ENCODE measurements at places on chromosomes 6 and 20. TPM values are rescaled to one million over a fixed set of nuclear protein-coding genes. Genes with fewer than 3 reads are reported as not detected.
A peak's percentile ranks its signal among the peaks of the same experiment; 100 is the strongest.

DNA sequence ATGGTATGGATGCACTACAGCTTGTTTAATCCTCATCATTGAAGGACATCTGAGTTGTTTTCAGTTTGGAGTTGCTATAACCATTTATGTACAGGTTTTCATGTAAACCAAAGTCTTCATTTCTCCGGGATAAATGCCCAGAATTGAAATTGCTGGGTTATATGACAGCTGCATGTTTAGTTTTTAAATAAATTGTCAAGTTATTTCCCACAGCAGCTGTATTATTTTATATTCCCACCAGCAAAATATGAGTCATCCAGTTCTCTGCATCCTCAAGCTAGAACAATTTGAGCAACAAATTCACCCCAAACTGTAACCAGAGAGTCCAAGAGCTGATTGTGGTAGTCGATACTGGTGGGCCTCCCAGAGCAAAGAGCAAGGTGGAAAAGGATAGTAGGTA lies 161.0 kb upstream of the PRND start:
- no peak for DNase-seq
- no peak overlapping the region for H3K27ac ChIP-seq
- no peak overlapping the region for H3K4me3 ChIP-seq
- no peaks in the 10 kb centered on the region for H3K4me1 ChIP-seq

DNA sequence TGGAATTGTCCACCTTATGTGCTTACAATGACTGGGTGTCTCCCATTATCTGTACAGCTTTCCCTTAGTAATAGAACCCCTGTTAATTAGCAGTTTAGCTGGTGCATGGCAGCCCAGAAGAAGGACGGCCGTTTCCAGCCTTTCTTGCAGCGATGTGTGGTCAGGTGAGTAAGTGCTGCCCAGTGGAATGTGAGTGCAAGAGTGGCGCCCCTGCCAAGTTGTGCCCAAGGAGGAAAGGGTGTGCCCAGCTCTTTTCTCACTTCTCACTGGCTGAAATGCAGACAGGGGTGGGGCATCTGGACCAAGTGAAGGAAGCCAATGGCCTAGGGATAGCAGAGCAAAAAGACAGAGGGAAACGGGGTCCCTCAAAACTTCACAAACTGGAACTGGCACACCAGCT lies 296.8 kb downstream of the PREX1 start:
- DNase-seq = no peak
- no peaks in the 10 kb centered on the region for H3K4me1 ChIP-seq
- H3K4me3 ChIP-seq = no peak overlapping the region
- H3K27me3 ChIP-seq = peaks cover 12% of the 10 kb centered on the region

- no peak overlapping the region for H3K4me3 ChIP-seq
- H3K27me3 ChIP-seq = peaks cover 3% of the 10 kb centered on the region
- H3K4me1 ChIP-seq = no peaks in the 10 kb centered on the region
- no peaks in the 10 kb centered on the region for H3K36me3 ChIP-seq
Measured at GRCh38 chr6:135257631-135258405, 76.7 kb downstream of the MYB start.

GRCh38 chr6:139173172-139173571 lies 38.3 kb downstream of the HECA start:
- DNase-seq = no peak
- peaks cover 44% of the 10 kb centered on the region for H3K36me3 ChIP-seq

- H3K27ac ChIP-seq = peak overlapping the region; percentile 97
- peaks cover 29% of the 10 kb centered on the region for H3K4me1 ChIP-seq
- peak overlapping the region; percentile 91 for H3K4me3 ChIP-seq
- peak; percentile 63 for DNase-seq
- H3K27me3 ChIP-seq = peaks cover 22% of the 10 kb centered on the region
Measured at GRCh38 chr20:62795023-62795761, 1.1 kb upstream of the MRGBP start.

- no peak for DNase-seq
- H3K27ac ChIP-seq = no peak overlapping the region
- H3K4me1 ChIP-seq = no peaks in the 10 kb centered on the region
- H3K4me3 ChIP-seq = no peak overlapping the region
Measured at GRCh38 chr6:133130863-133131262, 110.3 kb upstream of the EYA4 start.

DNA sequence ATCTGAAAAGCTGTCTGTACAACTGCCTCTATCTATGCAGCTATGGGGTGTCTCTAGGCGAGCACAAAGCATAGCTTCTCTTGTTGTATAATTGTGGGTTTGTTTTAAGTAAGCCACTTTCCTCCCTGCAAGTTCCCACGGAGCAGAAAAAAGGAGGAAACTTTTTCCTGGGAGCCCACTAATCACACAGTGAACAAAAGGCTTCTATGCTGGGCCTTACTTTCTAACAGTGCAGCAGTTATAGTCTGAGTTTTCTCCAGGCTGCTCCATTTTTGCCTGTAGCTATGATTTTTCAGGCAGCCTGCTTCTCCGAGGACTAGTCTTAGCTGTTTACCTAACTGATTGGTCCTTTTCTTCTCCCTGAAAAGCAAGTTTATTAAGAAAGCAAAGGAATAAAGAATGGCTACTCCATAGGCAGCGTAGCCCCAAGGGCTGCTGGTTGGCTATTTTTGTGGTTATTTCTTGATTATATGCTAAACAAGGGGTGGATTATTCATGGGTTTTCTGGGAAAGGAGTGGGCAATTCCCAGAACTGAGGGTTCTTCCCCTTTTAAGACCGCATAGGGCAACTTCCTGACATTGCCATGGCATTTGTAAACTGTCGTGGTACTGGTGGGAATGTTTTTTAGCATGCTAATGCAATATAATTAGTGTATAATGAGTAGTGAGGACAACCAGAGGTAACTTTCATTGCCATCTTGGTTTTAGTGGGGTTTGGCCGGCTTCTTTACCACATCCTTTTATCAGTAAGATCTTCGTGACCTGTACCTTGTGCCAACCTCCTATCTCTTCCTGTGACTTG lies 84.3 kb downstream of the OPRM1 start:
- H3K4me3 ChIP-seq = no peak overlapping the region
- H3K27ac ChIP-seq = no peak overlapping the region
- no peak for DNase-seq
- H3K4me1 ChIP-seq = peaks cover 15% of the 10 kb centered on the region

GRCh38 chr20:24773751-24774201 lies 175.3 kb upstream of the CST7 start:
- H3K4me3 ChIP-seq = no peak overlapping the region
- DNase-seq = no peak
- H3K36me3 ChIP-seq = no peaks in the 10 kb centered on the region
- H3K4me1 ChIP-seq = no peaks in the 10 kb centered on the region
- H3K27me3 ChIP-seq = peaks cover 22% of the 10 kb centered on the region

DNA sequence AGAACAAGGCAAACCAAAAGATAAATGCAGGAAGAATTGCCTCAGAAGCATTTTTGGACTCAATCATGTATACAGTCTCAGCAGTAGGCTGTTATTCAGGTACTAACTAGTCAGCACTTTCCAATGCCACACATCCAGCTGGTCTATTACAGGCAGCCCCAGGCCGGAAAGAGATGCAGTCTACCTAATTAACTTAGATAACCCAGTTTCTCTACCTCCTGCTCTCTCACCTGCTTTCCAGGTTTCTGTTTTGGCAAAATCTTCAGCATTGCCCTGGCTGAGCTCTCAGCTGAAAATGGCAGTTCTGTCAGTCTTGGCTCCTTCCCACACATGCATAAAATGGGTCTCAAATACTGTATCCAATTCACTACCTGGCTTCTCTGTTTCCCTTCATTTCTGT lies 101.3 kb upstream of the UFL1 start:
- peaks cover 2% of the 10 kb centered on the region for H3K27me3 ChIP-seq
- H3K4me1 ChIP-seq = no peaks in the 10 kb centered on the region

- H3K4me3 ChIP-seq = no peak overlapping the region
- H3K27ac ChIP-seq = no peak overlapping the region
- no peak for DNase-seq
- no peaks in the 10 kb centered on the region for H3K4me1 ChIP-seq
Measured at GRCh38 chr6:157954150-157955117, 27.2 kb upstream of the SYNJ2 start.

DNA sequence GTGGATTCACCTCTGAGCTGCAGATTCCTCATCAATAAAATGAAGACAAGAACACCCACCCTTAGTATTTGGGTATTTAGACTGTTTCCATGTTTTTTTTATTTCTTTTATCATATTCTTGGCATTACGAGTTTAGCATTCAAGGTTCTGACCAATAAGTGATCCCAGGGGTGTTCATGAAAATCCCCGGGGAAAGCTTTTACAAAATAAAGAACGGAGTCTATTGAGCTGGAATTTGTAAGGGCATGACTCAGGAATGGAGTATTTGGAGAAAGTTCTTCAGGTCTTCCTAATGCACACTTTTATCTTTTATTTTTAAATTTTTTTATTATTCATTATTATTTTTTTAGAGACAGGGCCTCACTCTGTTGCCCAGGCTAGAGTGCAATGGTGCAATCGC lies 19.4 kb upstream of the TOX2 start:
- H3K36me3 ChIP-seq = peaks cover 10% of the 10 kb centered on the region
- H3K27ac ChIP-seq = no peak overlapping the region
- H3K4me1 ChIP-seq = no peaks in the 10 kb centered on the region
- H3K27me3 ChIP-seq = peaks cover 8% of the 10 kb centered on the region

GRCh38 chr6:29355603-29356002 lies 13.1 kb downstream of the OR5V1 start:
- no peaks in the 10 kb centered on the region for H3K4me1 ChIP-seq
- H3K36me3 ChIP-seq = no peaks in the 10 kb centered on the region
- H3K27ac ChIP-seq = no peak overlapping the region
- peaks cover 20% of the 10 kb centered on the region for H3K27me3 ChIP-seq
- DNase-seq = no peak

- peak overlapping the region; percentile 35 for H3K27ac ChIP-seq
- no peaks in the 10 kb centered on the region for H3K36me3 ChIP-seq
- peak overlapping the region; percentile 83 for H3K4me3 ChIP-seq
- H3K4me1 ChIP-seq = peaks cover 22% of the 10 kb centered on the region
- peaks cover 10% of the 10 kb centered on the region for H3K27me3 ChIP-seq
Measured at GRCh38 chr6:117481278-117481925, 1.1 kb upstream of the DCBLD1 start.

DNA sequence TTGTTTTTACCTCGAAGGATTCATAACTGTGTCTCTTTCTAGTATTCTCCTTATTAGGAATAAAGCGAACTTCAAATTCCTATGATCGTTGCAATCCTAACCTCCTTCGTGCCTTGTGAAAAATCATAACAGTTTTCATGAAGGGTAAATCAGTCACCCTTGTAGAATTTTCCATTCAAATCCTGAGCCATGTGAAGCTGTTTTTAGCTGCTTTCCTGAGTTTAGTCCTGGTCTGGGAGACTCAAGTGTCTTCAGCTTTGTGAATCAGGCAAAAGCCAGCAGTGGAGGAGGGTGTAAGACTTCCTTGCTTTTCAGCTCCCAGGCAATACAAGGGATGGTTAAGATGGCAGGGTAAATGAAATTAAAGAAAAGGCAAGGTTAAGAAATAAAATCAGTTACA lies 24.3 kb downstream of the GCNT2 start:
- no peak for DNase-seq
- H3K4me1 ChIP-seq = no peaks in the 10 kb centered on the region
- no peak overlapping the region for H3K4me3 ChIP-seq
- H3K36me3 ChIP-seq = no peaks in the 10 kb centered on the region

DNA sequence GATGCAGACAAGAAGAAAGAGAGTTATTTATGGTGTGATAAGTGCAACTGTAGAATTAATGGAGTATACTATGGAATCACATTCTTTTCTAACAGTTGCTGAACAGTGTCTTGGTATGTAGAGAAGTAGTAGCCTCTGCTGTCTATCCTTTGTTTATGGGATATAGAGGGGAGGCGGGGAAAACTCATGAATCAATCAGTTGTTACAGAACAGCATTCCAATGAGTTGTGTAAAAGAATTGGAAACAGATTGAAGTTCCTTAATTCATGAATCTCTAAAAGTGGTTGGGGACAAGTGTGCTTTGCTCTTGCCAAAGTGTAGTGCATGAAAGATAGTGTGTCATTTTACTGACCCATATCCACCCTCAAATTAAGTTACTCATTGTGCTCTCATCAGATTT lies 77.7 kb downstream of the FLRT3 start:
- H3K4me3 ChIP-seq = no peak overlapping the region
- no peaks in the 10 kb centered on the region for H3K36me3 ChIP-seq
- H3K4me1 ChIP-seq = no peaks in the 10 kb centered on the region
- H3K27ac ChIP-seq = no peak overlapping the region
- DNase-seq = no peak

DNA sequence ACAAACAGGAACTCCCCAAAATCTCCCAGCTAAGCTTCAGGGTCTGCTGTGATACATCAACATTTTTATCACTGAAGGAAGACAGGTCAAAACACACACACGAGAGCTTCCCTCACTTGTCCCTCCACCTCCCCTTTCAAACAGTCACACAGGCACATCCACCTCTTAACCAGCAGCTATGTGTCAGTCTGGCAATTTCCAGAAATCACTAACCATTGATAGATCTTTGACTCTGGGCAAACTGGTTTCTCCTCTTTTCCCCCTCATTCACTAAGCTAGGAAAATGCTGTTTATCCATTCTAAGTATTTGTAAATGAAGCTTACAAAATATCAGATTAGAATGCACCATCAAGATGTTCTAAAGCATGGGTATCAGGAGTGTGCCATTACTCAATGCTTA lies 87.8 kb downstream of the DCDC2 start:
- no peak overlapping the region for H3K4me3 ChIP-seq
- no peaks in the 10 kb centered on the region for H3K27me3 ChIP-seq
- no peaks in the 10 kb centered on the region for H3K4me1 ChIP-seq
- H3K27ac ChIP-seq = no peak overlapping the region
- no peak for DNase-seq
- no peaks in the 10 kb centered on the region for H3K36me3 ChIP-seq

DNA sequence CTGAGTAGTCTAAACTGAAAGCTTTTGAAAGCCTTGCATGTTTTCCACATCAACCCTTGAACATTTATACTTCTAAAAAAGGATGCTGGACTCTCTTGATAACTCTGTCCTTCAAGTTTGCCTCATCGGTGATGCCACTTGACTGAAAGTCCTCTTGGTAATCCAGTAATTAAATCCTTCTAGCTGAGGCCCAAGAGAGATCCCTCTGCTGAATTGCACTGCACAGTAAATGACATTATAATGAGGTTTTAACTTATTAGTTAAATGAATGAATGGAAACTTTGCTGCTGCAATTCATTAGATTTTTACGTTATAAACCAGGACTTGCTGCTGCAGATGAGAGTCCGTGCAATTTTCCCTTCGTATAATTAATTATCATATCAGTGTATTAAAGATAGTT lies 363.9 kb upstream of the FLRT3 start:
- no peak overlapping the region for H3K27ac ChIP-seq
- H3K4me1 ChIP-seq = no peaks in the 10 kb centered on the region
- no peak overlapping the region for H3K4me3 ChIP-seq
- H3K36me3 ChIP-seq = no peaks in the 10 kb centered on the region
- no peak for DNase-seq
- H3K27me3 ChIP-seq = no peaks in the 10 kb centered on the region

CST5 gene
- not detected for polyA plus RNA-seq

BHLHE23 gene
- not detected for polyA plus RNA-seq

C20orf204 gene
- polyA plus RNA-seq = not detected

VNN1 gene
- polyA plus RNA-seq = not detected

MDFI gene
- polyA plus RNA-seq = not detected

PRDM1 gene
- polyA plus RNA-seq = 77.0 TPM

FAM217A gene
- polyA plus RNA-seq = not detected

All from immature natural killer cell (primary cell).